K562 (cell line): ENCODE measurements at places on chromosomes 16 and 17. TPM values are rescaled to one million over a fixed set of nuclear protein-coding genes. Genes with fewer than 3 reads are reported as not detected.

CCL4 gene
- total RNA-seq: 0.91 and 1.1 TPM in 2 replicates

SLC16A11 gene
- not detected in 2 replicates for total RNA-seq

- DNase-seq: no peak
Observed at GRCh38 chr16:1285669-1286512, 23.5 kb upstream of the UBE2I start.

DNA sequence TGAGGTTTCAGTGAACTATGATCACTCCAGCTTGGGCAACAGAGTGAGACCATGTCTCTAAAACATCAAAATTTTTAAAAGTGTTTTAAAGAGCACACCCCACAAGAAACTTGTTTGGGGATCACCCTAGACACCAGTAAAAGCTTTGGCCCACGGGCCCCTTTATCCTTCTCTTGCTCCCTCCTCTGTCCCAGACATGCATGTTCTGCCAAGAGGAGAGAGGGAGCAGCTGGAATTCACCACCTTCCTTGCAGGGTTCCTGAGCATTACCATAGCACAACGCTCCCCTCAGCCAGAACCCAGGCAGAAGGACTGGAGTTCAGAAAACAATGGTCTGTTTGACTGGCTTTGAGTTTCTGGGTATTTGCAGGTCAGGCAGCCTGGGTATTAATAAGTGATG is 214.3 kb upstream of the CDH5 start:
- no peak for DNase-seq

- DNase-seq: no peak
Observed at GRCh38 chr17:6474906-6475305, 30.7 kb downstream of the PIMREG start.

DNA sequence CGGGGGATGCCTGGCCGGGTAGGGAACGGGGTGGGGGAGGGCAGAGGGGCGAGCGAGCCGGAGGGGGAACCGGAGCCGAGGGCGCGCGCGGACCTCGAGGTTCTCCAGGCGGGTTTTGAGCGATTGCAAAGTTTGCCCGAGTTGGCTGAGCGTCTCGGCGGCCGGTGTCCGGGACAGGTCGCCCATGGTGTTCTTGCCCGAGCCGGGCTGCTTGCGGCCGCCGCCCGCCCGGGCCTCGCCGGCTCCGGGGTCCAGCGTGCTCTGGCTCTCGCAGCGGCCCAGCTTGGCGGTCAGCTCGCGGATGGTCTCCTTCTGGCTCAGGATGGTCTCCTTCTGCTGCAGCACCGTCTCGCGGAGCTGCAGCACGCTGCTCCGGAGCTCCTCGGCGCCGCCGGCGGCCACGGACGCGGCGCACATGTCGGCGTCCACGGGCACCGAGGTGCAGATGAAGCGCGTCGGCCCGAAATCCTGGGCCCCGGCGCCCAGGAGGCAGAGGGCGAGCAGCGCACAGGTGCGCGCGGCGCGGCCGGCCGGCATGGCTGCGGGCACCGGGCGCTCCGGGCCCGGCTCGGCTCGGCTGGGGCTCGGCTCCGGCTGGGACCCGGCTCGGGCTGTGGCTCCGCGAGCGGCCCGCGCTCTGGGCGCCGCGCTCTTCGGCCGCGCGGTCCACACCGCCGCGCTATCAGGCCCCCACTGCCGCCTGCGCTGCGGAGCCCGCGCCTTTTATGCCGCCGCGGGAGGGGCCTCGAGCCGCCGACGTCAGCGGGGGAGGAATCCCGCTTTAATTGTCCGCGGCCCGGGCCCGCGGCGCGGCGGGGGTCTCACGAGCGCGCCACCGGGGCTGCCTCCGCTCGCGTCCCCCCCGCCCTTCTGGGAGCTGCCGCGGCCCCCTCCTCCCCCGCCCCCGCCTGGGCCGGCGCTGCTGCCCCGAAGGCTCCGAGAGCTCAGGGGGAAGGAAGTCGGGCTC is at the start of gene NPTX1:
Gene NPTX1, minus strand, starts transcription at position 698 of the 967 bp plus-strand sequence. Its CDS starts 161 bp downstream, at position 537.
- no peak for DNase-seq

GRCh38 chr17:46851029-46851741 is at the start of gene WNT9B:
Gene WNT9B (plus strand): TSS chr17:46851583. CDS start chr17:46851639, 56 bp downstream.
- DNase-seq: peak; percentile 92

DNA sequence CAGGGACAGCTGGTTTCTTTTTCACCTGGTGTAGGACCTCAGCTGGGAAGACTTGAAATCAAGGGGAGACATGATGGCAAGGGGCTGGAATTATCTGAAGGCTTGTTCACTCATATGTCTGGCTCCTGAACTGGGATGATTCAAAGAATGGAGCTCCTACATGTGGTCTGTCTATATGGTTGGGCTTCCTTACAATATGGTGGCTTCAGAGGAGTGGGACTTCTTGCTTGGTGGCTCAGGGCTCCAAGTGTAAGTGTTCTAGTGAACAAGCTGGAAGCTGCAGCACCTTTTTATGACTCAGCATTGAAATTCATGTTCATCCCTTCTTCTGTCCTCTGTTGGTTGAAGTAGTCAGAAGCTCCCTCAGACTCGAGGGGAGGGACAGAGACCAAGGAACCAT is 127.9 kb downstream of the MSI2 start:
- no peak for DNase-seq

DNA sequence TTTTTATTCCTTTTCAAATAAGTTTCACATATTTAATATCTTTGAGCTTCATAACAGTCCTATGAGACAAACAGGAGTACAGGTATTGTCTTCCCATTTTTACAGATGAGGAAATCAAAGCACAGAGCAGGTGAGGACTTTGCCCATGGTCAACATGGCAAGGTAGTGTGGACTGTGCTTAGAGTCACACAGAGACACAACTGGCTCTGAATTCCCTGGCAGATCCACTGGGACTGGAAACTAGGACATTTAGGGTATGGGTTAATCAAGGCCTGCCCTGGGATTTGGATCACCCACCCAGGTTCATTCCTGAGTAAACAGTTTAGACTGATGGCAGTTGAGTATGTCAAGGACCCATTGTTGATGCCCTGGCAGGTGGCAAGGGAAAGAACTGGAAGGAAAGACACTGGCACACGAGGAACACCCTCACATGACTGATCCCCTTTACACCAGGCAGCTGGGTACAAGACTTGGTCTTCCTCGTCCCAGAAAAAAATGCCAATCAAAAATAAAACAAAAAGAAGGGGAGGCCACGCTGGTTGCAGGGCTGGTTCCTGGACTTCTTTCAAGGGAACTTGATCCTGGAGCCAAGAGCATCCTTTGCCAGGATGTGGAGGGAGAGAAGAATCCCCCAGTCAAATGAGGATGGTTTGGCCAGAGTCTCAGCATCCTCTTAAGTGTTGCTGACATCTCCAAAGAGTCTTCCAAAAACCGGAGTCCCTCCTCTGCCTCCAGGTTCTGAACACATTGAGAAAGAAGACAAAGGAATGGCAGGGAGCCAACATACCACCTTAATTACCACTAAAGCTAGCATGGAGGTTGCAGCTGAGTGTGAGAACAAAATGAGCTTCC is 34.9 kb downstream of the CHD9 start:
- DNase-seq: no peak

DNA sequence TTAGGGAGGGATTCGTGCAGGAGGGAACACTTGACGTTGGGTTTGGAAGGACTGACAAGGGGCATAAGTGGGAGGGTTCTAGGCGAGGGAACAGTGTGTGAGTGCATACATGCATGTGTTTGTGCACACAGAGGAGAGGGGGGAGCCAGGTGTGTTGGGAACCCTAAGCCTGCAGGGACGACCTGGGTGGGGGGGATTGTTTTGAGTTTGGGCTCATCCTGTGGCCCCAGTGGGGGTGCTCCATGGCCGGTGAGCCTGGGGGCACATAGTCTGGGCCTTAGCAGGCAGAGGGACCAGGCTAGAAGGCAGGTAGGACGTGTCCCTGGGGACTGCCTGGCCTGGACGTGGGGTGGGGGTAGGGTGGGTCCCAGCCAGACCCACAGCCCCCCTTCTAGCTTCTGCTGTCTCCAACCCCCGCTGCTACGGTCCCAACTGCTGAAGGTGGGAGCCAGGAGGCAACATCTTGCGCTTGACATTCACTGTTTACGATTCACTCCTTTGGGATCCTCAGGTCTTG is 11.9 kb upstream of the RASD1 start:
- no peak for DNase-seq
